ENCODE measurements at places on chromosomes 1 and 21. TPM values are rescaled to one million over a fixed set of nuclear protein-coding genes. Genes with fewer than 3 reads are reported as not detected.

- no peak for DNase-seq
These were observed 71.1 kb upstream of the EXO1 start for GRCh38 chr1:241776911-241777310.

DNA sequence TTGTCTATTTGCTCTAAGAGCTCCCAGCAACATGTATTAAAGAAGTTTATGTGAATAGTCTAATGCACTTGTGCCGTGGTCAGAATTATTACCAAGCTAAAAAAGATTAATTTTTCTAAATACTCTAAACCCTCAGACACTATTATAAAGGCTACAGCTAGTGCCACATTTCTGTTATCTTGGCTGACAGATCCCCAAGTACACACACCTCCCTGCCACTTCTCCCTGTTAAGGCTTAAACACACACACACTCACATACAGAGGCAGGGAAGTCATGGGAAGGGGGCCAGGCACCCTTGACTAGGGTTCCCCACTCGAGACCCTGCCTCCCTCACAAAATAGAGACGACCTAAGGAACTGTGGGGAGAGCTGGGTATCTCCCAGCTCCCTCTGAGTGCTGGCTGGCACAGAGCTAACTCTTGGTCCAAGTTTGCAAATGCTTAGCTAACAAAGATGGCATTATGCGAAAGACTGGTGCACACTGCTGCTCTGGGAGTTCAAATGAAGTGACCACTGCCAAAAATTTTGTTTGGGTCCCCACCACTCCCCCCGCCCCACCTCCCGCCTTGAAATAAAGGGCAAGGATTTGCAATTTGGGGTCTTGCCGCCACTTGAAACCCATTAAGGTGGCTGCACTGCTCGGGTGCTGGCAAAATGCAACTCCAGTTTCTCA is 9.8 kb downstream of the SSBP3 start:
- no peak for DNase-seq

Gene CD160
- 2.3 TPM for polyA plus RNA-seq

- DNase-seq = no peak
These were observed 1.3 kb downstream of the NTNG1 start for GRCh38 chr1:107142140-107142542.

- DNase-seq = no peak
These were observed 148.5 kb downstream of the POU2F1 start for GRCh38 chr1:167369175-167369574.
